ENCODE measurements at places on chromosomes 5 and 9.

DNA sequence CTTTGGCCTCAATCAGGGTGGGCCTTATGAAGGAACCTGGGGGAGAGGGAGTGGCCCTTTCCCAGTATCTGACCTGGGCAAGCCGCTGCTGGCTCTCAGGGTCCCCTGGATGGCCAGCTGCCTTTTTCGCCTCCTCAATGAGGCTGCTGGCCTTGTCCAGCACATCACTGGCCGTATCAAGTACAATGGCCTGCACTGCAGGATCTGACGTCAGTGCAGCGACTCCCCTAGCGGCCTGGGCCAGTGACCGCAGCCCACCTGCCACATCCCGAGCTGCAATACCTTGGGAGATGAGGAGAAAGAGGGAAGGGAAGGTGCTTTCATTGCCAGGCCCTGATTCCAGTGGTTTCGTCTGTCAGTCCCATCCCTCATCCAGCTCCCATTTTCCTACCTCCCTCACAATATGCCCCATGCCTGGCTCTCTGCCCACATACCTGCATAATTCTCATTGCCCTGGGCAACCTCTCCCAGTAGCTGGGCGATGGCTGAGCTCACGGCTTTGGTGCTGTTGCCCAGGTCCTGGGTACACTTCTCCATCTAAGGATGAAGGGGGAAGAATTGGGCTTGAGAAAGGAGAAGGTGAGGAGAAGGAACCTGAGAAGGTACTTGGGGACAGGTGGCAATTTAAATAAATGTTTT is 19.1 kb downstream of the TLN1 start:
- DNase-seq = no peak

DNA sequence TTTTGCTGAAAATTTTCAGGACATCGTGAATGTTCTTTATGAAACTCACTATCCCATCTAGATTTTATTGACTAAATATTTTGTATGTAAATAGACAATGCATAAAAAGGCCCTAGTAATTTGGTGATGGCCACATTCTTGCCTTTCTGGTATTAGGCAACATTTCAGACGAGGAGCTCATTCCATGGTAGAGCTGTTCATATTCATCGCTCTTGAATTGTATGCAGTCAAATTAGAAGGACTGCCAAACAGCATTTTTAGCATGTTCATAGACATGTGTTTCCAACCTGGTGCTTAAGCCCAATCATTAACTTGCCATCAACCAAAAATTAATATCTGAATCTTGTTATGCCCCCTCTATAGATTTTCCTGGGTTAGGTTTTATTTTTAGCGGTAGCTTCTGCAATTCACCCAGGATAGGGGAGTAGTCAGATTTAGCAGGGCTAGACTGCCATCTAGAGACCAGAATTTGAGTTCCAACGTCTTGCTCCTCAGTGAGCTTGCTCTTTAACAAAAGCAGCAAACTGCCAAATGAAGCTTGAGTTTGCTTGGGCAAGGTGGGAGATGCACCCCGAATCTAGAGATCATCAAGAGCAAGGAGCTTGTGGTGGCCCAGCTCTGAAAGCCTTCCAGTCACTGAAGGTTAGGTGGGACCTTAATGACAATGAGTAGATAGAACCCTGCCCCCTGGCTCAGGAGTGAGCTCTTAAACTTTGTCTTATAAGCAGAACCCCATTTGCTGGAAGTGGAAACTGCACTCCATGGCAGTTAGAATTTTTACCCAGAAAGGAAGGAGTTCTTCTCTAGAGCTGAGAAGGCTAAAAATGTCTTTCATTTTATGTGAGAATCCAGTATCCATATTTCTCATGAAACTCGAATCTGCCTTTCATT is 456.2 kb downstream of the RASEF start:
- DNase-seq = peak; percentile 74

GRCh38 chr5:143207563-143208364 is 195.7 kb downstream of the NR3C1 start:
- no peak for DNase-seq

GRCh38 chr5:11898-12297 is 80.1 kb upstream of the PLEKHG4B start:
- no peak for DNase-seq

DNA sequence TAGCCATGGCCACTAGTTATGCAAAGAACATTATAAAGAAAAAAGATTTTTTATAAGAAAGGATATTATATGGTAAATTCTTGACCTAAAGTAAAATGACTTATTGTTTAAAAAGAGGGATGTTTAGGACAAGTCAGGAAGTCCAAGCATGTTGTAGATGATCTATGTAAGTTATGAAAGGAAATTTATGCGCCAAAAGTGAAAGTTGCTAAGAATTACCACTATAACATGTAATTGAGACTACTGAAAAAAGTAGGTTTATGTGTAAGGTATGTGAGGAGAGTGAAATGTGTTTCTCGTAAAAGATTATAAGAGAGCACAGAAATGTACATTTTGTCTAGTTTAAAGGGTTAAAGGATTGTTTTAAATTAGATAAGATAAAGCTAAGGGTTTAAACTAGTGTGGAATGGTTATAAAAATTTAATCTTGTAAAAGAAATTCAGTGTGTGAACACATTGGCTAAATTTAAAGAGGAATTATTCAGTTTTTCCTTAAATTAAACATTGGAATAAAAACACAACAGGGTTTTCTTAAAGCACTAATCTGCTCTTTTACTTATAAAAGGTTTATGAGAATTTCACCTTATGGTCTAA is 1100.4 kb upstream of the EDIL3 start:
- no peak for DNase-seq

GRCh38 chr5:31485376-31486207 is 46.3 kb downstream of the DROSHA start:
- DNase-seq = no peak

GRCh38 chr5:178797101-178797521 is 62.6 kb upstream of the ZNF354B start:
- DNase-seq = no peak

- DNase-seq = no peak
Measured at GRCh38 chr5:163424836-163425235, 12.6 kb upstream of the CCNG1 start.

DNA sequence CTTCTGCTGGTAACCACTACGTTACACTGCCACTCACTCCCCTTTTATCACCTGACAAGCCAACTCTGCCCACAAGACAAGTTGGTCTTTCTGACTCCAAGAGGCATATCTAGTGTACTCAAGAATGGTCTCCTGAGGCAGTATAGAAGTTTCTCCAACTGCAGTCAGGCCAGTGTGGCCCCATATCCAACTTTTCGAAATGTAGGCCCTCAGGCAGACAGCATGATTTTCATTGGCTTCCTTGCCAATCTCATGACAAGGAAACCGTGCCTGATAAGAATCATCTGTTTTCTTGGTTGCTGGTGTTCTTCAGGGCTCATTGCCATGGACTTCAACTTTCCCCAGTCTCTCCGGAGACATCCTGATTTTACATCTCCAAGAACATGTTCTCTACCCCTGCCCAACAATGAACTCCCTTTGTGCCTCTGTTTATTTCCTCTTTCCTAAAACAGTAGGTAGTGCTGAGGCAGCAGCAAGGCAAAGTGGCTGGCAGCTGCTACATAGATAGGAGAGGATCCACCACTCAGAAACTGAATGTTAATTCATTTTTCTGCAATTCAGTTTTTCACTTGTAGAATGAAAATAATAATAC is 62.6 kb upstream of the SEMA6A start:
- no peak for DNase-seq

- peak; percentile 24 for DNase-seq
Measured at GRCh38 chr5:141605523-141606277, 13.1 kb downstream of the DIAPH1 start.

DNA sequence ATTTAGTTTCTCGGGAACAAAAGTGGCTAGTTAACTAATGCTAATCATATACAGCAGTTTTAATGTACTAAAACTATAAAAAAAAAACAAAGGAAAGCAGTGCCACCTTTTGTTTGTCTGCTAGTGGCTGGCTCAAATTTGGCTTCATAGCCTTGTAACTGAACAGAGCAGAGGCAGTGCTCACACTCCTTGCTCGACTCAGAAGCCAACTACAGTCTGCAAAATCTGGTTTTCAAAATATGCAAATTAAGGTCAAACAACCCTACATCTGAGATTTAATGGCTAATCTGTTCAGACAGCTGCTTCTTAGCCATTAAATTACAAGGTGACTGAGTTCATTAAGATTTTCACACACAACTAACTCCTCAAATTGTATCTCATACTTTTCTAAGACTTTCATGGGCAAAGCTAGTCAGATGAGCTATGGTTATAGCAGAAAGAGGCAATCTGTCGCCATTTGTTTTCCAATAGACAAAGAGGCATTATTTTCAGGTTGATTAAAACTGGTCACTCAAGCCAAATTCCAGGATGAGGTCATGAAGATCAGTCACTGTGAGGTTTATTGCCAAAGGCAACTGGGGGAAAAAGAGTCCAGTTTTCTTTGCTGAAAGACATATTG is 56.8 kb upstream of the EPB41L4A start:
- peak; percentile 63 for DNase-seq

DNA sequence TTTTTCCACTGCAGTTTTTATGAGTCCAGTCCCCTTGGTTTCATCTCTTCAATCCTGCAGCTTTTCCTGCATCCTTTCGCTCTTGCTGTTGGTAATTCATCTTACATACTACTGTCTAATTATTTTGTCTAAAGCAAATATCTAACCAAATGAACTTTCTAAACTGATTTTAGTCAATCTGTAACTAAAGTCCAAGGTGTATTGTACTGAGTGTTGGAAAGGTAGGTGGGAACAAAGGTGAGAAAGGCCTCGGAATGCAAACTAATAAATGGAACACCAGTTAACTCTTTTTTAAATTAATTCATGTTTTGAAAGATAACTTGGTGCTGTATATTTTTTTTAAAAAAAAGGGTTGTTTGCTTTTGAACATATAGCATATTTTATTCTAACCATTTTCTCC is 152.7 kb upstream of the CYLC2 start:
- DNase-seq = no peak

GRCh38 chr5:124301850-124302249 is 444.6 kb downstream of the ZNF608 start:
- peak; percentile 39 for DNase-seq

DNA sequence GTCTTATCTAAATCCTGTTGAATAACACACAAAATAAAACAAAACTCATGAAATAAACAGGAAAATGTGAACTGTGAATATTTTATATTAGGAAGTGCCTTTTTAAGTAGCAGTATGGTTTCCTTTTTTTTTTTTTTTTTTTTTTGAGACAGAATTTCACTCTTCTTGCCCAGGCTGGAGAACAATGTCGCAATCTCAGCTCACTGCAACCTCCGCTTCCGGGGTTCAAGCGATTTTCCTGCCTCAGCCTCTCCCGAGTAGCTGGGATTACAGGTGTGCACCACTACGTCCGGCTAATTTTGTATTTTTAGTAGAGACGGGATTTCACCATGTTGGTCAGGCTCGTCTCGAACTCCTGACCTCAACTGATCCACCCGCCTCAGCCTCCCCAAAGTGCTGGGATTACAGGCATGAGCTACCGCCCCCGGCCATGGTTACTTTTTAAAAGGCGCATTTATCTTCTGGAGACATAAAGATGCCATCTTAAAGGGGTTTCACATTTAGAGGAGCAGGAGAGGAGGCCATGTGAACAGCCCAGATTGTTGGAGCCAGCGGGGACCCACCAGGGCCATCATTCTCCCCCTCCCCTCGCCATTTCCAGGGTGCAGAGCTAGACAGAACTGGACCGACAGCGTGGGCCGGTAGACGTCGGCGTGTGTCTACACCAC is 64.1 kb downstream of the ROR2 start:
- no peak for DNase-seq

GRCh38 chr5:72584466-72584865 is 77.3 kb upstream of the ZNF366 start:
- no peak for DNase-seq
